ENCODE measurements at places on chromosomes 7 and 10.

- DNase-seq: no peak
Measured at GRCh38 chr7:81331061-81332018, 412.5 kb upstream of the SEMA3C start.

DNA sequence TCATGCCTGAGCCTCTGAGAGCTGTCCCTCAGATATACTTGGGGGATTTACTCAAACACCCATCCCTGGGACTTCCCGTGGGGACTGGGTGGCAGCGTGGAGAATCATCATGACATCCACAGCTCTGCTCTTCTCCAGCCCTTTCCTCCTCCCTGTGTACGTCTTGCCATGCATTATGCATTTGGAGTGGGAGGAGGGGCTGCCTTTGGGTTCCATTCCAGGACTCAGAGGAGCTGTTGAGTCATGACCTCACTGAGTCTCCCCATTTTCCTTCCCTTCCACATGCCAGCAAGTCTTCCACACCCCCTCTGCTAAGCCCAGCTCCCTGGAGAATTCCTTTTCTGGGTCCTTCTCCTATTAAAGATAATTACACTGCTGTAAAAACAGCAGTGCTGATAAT lies 480.7 kb downstream of the SORCS3 start:
- no peak for DNase-seq

DNA sequence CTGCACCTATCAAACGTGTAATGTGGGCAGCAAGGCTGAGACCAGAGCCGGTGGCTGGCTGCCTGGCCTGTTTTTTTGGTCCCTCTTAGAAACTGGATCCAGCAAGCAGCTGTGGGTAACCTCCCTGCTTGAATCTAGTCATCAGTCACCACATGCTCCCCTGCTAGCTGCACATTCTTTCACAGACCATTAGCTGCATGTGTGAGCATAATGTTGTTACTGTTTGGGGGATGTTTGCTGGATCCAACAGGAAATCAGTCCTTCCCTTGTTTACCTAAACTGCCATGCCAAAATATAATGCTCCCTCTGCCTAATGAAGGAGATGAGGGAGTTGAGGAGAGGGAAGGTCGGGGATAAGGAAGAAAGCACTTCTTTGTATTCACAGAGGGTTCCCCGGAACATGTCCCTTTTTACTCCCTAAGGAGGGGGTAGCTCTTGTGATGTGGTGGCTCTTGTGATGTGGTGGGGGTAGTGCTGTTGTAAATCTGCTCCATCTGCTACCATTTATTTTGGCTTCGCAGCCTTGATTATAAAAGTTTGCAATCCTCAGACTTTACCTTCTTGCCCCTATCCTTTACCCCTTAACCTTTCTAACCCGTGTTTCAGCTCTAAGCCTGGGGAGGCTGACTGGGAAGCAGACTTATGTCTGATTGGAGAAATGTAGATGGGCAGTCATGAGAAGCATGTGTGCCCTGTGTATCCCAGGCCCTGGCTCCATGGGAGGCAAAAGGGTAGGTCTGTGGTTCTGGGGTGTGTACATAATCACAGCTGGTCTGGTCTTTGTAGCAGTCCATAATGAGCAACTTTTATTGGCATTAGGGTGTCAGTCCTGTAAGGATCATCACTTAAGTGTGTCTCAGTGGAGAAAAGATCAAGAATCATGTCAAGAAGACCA lies 20.8 kb downstream of the LOXL4 start:
- peak; percentile 65 for DNase-seq

DNA sequence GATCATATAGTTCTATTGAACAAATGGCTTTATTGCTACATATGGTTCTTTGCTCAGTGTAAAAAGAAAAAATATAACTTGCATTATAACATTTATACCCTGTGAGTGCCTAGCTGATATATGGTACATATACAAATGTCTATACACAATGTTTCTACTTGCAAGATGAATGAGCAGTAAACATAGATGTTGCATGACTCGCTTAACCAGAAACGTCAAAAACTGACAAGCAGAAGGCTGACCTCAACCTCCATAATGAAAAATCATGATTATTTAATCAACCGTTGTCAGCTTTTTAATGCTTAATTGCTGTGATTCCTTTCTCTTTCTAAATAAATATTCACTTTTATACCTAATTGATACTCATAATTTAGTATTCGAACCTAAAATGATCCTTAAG lies 183.3 kb downstream of the PTN start:
- no peak for DNase-seq

DNA sequence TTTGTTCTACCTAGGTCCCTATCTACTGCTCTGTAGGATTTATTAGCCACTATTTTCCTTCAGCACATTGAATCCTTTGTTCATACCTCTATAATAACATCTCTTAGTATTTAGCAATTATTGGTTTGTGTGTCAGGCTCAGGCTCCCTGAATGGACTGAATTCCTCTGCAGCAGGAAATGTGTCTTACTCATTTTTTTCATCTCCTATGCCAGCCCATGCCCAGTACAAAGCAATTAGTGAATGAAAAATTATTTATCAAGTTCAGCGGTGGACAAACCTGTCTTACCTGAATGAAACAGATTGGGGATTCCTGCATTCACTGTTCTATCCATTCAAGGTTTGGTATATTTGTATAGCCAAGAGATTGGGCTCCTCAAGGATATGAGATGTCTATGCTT lies 53.7 kb downstream of the C1GALT1 start:
- DNase-seq: no peak

GRCh38 chr10:78992333-78992732 lies 76.4 kb upstream of the ZMIZ1 start:
- DNase-seq: no peak

DNA sequence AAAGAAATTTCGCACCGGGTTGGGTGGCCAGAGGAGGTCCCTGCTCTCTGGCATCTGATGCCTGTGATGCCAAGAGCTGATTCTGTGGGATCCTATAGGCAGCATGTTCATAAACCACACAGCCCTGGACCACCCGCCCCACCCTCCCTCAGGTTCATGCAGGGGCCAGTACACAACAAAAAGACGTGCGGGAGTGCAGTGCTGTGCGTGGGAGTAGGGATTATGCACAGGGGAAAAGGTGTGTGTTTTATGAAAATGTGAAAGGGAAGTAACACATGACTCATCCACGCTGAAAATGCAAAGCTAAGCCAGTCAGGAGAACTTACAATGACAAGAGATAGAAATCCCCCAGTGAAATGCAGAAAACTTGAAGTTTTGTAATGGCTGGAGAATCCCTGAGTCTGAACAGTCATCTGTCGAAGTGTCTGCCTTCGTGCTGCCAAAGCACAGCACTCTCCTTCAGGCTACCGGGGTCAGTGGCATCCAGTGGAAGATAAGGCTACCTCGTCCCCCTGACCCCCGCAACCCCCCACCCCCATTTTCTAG lies 1.1 kb downstream of the KIAA1217 start:
- peak; percentile 74 for DNase-seq

DNA sequence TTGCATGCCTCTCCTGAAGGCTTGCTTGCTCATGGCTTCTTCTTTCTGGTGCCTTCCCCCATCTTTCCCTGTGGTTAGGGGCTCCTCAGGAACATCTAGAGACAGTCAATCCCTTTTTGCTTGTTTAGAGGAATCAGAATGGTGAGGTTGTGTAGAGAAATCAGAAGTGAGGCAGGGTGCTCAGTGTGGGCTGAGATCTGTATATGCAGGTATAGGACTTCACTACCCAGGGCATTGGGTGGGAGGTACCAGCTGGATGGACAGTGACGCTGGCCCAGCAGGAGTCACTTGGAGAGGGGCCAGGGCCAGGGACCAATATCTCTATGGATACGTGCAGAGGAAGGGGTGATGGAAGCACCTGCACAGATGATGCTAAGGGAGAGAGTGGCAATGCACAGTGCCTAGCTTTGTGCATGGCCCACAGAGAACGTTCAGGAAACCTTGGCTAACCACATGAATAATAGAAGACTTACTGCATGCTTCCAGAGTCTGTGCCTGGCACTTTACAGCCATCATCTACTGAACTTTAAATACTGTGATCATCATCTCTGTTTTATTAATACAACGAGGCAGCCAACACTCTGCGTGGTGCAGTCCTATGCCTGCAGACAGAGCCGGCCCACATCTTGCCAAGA lies 255.2 kb downstream of the ABCA13 start:
- no peak for DNase-seq

GRCh38 chr7:85638394-85638793 lies 451.5 kb upstream of the SEMA3D start:
- no peak for DNase-seq

Measured in left forelimb (tissue), 1 donor.